Left forelimb (tissue), 1 donor: ENCODE measurements at places on chromosomes 13 and 19.

DNA sequence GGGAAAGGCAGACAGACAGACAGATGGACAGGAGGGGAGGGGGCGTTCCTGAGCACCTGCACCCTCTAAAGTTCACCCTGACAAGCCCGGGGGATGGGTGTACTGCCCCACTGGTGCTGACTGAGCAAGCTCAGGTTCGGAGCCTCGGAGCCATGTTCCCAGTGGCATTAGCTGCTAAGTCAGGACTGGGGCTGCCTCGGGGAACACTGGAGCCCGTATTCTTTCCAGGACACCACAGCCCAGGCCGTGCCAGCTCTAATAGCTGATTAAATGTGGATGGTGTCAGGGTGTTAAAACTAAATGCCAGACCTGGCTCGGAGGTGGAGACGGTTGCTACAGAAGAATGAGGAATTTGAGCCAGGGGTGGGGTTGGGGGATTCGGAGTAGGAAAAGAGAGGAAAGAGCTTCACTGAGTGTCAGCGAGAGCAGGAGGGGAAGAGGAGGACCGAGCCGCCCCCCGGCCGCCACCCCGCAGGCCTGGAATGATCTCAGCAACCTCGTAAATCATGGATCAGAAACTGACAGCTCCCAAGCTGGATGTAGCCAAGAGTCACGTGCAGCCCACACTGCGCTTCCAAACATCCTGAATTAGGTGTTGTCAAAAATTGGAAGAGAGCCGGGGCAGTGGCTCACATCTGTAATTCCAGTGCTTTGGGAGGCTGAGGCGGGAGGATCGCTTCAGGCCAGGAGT lies 10.4 kb downstream of the MAP2K2 start:
- no peak for DNase-seq

- no peak for DNase-seq
These were observed 1.3 kb downstream of the SELENOV start for GRCh38 chr19:39516270-39516669.

DNA sequence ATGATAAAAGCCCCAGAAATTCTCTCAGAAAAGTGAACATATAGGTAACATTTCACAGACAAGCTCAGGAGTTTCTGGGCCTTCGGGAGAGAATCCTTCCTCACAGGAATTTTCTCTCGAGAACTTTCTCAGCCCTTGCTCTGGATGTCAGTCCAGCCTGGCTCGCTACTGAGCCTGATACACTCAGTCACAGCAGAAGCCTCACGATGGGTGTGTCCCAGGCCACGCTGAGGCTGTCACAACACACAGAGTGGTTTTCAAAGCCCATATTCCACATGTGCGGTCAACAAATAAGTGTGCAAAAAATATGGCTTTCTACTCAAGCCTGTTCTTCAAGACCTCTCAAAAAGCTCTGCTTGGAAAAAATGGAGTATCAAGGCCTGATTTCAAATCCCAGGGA lies 31.5 kb upstream of the MEDAG start:
- DNase-seq: no peak

DNA sequence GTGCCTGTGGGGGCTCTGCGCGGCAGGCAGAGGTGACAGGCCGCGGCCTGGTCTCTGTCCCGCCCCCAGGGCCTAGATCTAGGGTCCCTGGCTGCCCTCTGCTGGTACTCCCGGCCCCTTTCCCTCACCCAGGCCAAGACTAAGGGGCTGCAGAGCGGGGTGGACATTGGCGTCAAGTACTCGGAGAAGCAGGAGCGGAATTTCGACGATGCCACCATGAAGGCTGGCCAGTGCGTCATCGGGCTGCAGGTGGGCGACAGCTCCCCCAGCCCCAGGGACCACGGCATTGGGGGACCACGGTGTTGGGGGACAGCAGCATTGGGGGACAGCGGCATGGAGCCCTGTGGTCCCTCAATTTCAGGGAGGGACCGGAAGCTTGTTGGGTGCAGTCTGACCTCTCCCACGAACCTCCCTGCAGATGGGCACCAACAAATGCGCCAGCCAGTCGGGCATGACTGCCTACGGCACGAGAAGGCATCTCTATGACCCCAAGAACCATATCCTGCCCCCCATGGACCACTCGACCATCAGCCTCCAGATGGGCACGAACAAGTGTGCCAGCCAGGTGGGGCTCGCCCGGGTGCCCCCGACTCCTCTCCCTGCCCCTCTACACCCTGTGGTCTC lies 3.8 kb upstream of the ABCA7 start:
- no peak for DNase-seq

DNA sequence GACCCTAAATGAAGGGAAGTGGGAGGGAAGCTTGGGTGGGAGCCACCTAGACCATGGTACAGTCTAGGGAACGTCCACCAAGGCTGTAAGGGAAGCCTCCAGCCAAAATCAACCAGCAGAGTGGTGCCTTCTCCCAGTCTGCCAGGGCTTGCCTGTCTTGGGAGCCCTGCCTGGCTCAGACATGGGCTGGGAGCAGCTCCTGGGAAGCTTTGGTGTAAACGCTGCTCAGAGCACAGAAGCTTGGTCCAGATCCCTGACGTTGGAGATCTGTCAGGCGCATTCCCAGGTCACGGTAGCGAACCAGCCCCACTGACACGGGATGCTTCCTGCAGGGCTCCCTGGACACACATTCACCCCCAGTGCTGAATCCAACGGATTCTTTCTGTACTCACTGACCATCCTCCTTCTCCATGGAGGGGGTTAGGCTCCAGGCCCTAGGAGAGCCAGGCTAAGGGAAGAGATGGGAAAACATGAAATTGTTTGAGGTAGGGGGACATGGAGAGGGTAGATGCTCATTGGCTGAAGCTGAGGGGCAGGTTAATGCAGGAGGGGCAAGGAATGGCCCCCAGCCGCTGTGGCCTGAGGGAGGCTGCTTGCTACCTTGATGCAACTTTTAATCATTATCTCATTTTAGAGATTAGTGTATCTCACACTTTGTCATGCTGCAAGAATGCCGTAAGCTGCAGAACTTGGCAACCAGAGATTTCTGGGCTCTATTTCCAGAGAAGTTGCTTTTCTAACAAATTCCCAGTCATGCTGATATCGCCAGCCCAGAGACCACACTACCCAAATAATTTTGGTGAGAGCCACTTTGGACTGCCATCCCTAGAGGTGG lies 195.8 kb downstream of the UQCRFS1 start:
- DNase-seq: no peak

DNA sequence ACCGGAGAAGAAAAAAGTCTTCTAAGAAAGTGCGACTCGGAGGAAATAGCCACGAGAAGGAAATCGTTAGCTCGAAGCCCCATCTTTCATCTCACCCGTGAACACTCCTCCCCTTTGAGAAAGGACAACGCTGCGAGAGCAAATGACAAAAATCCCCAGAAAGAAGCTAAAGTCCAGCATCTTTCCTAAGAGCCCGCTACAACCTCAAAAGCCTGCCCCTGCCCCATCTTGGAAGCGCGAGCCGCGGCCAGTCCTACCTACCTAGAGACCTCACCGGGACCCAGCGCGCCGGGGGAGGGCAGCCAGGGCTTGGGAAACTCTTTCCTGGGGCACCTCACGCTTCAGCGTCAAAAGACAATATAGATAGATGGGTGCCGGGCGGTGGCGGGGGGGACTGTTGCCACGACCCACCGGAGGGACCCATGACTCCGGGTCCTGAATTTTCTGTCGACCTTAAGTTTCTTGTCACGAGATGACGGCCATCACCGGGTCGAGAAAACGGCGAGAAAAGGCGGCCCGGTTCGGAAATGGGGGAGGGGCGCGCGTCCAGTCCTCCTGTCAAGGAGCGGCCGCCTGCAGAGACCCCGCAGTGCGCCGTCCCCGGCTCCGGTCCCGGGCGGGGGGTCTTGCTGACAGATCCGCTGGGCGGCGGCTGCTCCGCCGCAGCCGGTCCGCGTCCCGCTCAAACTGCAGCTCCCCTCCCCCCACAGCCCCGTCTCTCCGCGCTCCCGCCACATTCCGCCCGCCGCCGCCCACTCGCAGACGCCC lies 65.9 kb downstream of the KCNRG start:
- no peak for DNase-seq

DNA sequence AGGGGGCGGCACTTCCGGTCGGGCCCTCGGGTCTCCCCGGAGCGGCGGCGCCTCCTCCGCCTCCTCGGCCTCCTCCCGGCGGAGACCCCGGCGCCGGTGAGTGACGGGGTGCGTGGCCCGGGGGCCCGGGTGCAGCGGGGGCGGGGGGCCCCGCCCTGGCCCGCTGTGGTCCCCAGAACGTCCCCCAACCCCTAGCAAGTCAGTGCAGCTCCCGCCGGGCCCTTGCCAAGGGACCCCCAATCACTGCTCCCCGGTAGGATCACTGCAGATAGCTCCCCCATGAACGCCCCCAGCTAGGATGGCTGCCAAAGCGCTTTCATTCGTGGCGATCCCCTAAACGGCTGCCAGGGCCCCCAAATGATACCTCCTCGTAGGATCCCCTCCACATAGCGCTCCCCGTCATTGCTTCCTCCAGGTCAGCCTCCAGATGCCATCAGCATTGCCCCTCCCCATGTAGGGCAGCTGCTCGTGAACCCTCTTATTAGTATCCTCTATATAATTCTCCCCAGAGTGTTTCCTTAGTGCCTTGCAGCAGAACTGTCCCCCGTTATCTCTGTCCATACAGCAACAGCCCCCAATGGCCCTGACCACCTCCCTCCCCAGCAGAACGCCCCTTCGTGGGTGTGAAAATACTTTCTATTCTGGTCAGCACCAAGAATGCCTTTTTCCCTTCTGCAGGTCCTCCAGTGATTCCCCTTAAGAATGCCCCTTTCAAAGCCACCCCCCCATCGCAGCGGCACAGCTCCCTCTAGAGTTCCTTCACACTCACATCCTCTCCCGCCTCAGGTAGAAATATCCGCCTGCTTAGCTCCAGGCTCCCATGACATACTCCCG lies at the start of gene ZNF865:
TSS of gene ZNF865 (plus strand) at position 11 of the 834 bp plus-strand sequence. CDS start 7,972 bp downstream, outside the sequence.
- DNase-seq: peak; percentile 79

GRCh38 chr13:81020010-81020409 lies 679.1 kb upstream of the SPRY2 start:
- DNase-seq: no peak

GRCh38 chr13:24221007-24221406 lies 60.5 kb downstream of the SPATA13 start:
- DNase-seq: no peak

GRCh38 chr13:38990693-38991092 lies at the start of gene STOML3:
STOML3 (minus strand) TSS chr13:38990831; CDS start chr13:38990721, 110 bp downstream.
- DNase-seq: no peak

DNA sequence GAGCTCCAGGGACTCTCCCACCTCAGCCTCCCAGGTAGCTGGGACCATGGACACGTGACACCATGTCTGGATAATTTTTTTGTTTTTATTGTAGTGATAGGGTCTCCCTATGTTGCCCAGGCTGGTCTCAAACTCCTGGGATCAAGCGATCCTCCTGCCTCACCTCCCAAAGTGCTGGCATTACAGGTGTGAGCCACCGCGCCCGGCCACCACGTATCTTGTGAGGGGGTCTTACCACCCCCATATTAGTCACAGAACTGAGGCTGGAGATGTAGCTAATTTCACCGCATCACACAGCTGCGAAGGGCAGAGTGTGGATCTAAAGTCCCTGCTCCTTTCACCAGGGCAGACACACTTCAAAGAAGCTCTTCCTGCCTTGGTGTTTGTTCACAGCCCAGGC lies 211.8 kb upstream of the SOX1 start:
- DNase-seq: no peak

DNA sequence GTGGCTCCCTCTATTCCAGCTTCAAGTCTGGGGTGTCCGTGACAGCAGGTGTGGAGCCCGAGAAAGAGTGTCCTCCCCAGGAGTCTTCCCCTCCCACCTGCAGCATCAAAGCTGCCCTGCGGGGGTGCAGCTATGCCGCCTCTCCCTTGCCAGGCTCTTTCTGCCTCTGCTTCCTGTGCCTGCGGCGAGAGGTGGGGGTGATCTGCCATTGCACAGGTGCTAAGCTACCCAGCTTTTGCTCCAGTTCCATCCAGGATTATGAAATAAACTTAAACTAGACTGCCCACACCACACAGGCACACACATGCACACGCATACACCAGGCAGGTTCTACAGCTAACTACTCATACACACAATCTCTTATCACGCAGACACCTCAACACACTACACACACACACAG lies 104.7 kb upstream of the CLDN10 start:
- DNase-seq: no peak

GRCh38 chr19:34135821-34136611 lies 36.3 kb upstream of the LSM14A start:
- DNase-seq: no peak

GRCh38 chr13:33751151-33751550 lies 66.8 kb upstream of the RFC3 start:
- DNase-seq: no peak

GRCh38 chr19:58203814-58204475 lies 21.1 kb downstream of the ZNF274 start:
- no peak for DNase-seq

DNA sequence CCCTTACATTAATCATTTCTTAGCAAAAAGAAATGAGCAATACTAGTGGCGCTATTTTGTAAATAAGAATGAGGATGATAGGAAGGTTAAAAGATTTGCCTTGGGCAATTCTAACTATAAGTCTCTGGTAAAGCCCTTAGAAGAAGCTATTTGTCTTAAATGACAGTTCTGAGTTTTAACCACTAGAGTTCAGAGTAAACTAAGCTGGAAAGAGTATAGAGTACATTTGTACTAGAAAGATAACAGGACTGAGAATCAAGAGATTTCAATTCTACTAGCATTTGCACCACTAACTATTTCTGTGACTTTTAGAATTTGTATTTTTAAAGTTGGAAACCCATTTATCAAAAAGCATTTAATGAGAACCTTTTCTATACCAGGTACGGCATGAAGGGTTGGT lies 750.3 kb downstream of the OLFM4 start:
- no peak for DNase-seq
